GM23248 (cell line): ENCODE measurements at places on chromosomes 12 and 14. TPM values are rescaled to one million over a fixed set of nuclear protein-coding genes. Genes with fewer than 3 reads are reported as not detected.

SYCP3 gene
- total RNA-seq: not detected in 2 replicates

BDKRB2 gene
- total RNA-seq: 14.4 and 15.8 TPM in 2 replicates

CAPZA3 gene
- total RNA-seq: not detected in 2 replicates

RAPGEF3 gene
- total RNA-seq: 1.3 and 3.7 TPM in 2 replicates

HOXC11 gene
- not detected in 2 replicates for total RNA-seq

DHRS4 gene
- total RNA-seq: 23.0 and 25.4 TPM in 2 replicates

TMEM229B gene
- total RNA-seq: 0.65 and 1.1 TPM in 2 replicates

PLA2G1B gene
- not detected in 2 replicates for total RNA-seq

ALDH1L2 gene
- 50.9 and 83.0 TPM in 2 replicates for total RNA-seq

NOS1 gene
- not detected in 2 replicates for total RNA-seq

SLC16A7 gene
- total RNA-seq: 40.6 and 49.0 TPM in 2 replicates

PTPRR gene
- 0.25 and 1.2 TPM in 2 replicates for total RNA-seq

OTX2 gene
- total RNA-seq: not detected in 2 replicates

OLR1 gene
- 6.3 and 6.8 TPM in 2 replicates for total RNA-seq

SYNE3 gene
- 3.8 and 4.8 TPM in 2 replicates for total RNA-seq

ZC2HC1C gene
- total RNA-seq: 2.8 and 5.3 TPM in 2 replicates

EPYC gene
- not detected in 2 replicates for total RNA-seq

TAS2R10 gene
- not detected in 2 replicates for total RNA-seq

SPATA7 gene
- total RNA-seq: 9.8 and 13.7 TPM in 2 replicates

SMCO3 gene
- total RNA-seq: not detected in 2 replicates

TTC9 gene
- total RNA-seq: not detected in 2 replicates

PAWR gene
- 53.2 and 62.6 TPM in 2 replicates for total RNA-seq

NANOG gene
- total RNA-seq: 0.13 TPM in 1 of 2 replicates, not detected in the other

POTEG gene
- total RNA-seq: not detected in 2 replicates

LPAR5 gene
- total RNA-seq: not detected in 2 replicates

PPM1H gene
- total RNA-seq: 0.13 and 1.2 TPM in 2 replicates

KLHL28 gene
- 10.3 and 11.9 TPM in 2 replicates for total RNA-seq
